NCI-H1436 treated with DMSO at 0.1 percent for 48 hours (cell line): ENCODE measurements at places on chromosomes 1 and 21.

GRCh38 chr1:19831441-19831840 lies 16.4 kb upstream of the RNF186 start:
- DNase-seq = no peak

- DNase-seq = no peak
These were observed 11.6 kb downstream of the UBE2J2 start for GRCh38 chr1:1262071-1262470.

DNA sequence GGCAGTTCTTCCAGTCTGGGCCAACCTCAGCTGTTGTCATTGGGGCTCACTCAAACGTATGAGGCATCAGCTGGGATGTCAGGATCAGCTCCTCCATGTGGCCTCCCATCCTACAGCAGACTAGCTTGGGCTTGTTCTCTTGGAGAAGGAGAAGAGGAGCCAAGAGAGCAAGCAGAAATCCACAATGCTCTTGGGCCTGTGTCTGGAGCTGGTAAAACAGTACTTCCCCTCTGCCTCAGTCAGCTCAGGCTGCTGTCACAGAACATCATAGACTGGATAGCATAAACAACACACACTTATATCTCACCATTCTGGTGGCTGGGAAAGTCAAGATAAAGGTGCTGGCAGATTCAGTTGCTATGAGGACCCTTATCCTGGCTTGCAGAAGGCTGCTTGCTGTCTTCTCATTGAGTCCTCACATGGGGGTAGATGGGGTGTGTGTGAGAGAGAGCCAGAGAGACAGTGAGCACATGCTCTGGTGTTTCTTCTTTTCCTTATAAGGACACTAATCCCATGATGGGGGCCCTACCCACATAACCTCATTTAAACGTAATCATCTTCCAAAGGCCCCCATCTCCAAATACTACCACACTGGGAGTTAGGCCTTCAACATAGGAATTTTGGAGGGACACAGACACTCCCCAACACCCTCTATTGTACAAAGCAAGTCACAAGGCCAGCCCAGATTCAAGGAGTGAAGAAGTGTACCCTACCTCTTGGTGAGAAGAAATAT lies 16.3 kb upstream of the DNAJC6 start:
- DNase-seq = no peak

DNA sequence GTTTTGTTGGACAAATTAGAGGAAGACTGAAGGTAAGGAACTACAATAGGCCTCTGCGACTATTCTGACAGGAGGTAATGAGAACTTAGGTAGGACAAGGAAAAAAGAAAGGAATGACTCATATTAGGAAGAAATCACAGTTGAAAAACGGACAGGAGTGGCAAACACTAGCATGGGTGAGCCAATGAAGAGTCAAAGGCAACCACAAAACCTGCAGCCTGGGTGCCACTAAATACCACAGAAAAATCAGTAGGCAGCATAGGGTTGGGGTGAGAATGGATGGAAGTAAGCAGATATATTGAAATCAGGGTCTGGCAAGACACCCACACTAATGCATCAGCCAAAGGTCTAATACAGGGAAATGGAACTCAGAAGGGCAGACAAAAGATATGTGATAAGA lies 10.0 kb downstream of the RBM34 start:
- DNase-seq = no peak

DNA sequence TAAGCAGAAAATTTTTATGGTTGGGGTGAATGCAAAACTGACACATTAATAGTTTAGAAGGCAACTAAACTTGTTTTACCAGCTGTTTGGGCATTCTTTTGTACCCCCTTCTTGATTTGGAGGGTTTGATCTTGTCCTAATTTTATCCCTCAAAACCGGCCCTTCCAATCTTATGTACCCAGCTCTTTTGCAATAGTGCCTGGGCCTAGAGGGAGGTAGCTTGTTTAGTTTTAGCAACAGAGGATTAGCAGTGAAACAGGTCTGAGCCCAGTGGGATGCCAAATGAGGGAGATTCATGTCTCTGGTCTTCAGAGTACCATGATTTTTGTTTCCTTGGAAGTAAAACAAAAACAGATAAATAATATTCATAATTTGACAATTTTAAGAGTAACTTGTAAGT lies 45.1 kb downstream of the CRP start:
- no peak for DNase-seq

DNA sequence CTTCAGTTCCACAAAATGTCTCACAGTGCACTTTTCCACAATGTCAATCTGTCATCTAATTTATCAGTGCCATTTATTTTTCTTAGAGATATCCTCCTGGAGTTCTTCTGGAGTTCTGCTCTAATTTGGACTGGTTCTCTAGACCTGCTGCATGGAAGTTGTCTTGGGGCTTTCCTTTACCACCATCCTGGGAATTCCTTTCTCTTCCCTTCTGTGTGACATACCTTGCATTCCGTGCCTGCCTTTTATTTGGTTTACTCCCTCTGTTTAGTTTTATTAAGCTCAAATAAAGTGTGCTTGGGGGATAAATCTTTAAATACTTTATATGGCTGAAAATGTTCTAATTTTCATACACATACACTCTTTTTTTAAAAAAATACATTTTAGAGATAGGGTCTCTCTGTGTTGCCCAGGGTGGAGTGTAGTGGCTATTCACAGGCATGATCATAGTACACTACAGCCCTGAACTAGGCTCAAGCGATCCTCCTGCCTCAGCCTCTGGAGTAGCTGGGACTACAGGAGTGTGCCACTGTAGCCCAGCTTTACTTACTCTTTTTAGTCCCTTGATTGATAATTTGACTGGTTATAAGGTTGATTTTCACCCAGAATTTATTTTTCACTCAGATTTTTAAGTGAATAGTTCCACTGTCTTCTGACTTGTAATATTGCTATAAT lies 14.4 kb downstream of the MTF2 start:
- no peak for DNase-seq

GRCh38 chr1:224819861-224820260 lies 109.6 kb upstream of the DNAH14 start:
- DNase-seq = no peak

GRCh38 chr1:38806090-38806489 lies 53.5 kb downstream of the RRAGC start:
- DNase-seq = no peak

DNA sequence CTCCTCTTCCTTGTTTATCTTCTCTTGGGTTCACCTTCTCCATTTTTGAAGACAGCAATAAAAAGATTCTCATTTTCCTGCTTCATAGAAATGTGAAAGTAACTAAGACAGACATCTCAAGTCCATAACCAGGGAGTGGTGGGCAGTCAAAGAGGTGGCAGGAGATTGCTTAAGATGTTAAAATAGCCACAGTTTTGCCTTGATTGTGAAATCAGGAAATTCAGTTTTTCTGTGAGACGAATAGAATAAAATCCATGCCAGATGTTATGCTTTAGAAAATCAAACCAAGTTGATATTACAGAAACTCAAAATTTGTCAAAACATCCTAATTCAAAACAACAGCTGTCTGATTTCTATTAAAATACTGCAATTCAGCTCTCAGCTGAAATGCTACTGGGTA lies 57.2 kb downstream of the TNN start:
- no peak for DNase-seq

DNA sequence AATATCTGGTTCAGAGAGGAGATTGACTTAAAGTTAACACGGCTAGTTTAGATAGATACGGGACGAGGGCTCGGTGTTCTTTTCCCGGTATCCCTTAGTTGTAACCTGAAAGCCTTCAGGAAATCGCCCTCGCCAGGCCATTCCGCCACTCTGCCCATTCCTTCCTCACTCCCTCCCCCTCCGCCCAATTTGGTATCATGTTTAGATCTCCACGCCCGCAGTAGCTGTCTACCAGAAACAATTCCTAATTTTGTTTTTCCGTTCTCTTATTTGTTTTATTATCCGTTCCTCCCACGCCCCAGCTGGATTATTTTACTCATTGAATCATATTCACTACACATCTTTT lies 685 bp upstream of the VAMP4 start:
- DNase-seq = no peak

DNA sequence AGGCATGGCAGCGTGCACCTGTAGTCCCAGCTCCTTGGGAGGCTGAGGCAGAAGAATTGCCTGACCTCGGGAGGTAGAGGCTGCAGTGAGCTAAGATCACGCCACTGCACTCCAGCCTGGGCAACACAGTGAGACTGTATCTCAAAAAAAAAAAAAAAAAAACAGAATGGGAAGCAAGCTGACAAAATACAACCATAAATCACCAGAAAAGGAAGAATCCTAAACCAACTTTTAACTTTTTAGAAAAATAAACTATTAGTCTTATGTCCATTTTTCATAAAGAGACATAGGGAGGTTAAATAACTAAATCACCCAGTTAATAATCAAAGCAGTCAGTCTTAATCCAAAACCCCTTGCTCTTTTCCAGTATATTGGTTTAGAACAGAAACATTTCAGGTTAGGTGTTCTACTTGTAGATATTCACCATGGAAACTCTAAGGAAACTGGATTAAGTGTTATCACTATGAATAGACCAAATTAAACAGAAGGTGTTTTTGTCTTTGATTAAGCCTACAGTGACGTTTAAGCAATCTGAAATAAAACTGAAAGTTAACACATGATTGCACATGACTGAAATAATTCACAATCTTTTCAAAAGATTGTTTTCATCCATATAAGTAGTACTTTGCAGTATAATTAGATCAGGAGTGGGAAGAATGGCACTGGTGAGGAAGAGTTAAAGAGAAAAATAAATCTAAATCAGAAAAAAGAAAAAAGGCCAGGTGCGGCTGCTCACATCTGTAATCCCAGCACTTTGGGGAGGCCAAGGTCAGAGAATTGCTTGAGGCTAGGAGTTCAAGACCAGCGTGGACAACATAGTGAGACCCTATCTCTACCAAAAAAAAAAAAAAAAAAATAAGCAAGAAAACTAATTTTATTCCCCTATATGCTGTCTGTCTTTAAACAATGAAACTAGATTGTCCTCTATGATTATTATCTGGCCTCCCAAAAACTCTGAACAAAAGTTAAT lies 9.6 kb downstream of the CDC42BPA start:
- DNase-seq = no peak

DNA sequence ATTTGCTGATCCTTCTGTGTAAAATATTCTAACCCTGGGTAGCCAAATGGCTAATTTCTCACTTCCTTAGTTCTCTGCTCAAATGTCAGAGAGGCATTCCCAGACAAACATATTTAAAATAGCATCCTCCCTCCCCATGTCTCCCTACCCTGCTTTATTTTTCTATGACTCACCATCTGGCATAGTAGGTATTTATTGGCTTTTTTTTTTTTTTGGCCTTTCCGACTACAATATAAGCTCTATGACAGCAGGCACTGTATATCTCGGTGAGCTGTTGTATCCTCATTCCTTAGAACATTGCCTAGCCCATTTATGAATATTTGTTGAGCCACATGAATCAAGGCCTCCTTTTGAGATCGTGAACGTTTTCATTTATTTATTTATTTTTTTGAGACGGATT lies 1.5 kb upstream of the NEK7 start:
- no peak for DNase-seq

DNA sequence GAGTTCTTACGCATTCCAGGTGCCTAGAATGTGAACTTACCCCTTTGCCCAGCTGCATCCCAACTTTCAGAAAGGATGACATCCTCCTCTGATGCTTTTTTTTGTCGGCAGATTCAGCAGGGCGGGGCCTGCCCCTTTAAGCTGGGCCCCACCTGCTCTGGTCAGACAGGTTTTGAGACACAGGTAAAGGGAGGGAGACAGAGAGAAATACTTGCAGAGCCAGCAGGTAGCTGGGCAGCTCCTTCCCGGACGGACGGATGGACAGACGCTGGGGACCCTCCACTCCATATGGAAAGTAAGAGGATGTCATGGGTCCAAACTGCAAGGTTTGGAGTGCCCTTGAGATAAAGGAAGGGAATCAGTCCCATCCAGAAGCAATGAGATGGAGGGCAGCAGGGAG lies at the start of gene TMEM79:
TMEM79 (plus strand) TSS at position 214 of the 400 bp plus-strand sequence. CDS start 902 bp downstream, outside the sequence.
- no peak for DNase-seq

DNA sequence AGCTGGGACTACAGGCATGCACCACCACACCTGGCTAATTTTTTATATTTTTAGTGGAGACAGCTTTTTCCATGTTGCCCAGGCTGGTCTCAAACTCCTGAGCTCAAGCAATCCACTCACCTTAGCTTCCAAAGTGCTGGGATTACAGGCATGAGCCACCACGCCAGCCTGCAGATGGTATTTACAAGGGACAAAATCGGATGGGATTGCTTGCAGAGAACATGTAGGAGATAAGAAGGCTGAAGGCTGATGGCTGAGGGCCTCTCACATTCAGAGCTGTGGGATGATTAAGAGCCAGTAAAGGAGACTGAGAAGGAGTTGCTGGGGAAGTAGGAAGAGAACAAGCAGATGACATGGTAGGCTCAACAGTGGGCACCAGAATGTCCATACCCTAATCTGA lies 24.0 kb upstream of the QSOX1 start:
- DNase-seq = no peak

DNA sequence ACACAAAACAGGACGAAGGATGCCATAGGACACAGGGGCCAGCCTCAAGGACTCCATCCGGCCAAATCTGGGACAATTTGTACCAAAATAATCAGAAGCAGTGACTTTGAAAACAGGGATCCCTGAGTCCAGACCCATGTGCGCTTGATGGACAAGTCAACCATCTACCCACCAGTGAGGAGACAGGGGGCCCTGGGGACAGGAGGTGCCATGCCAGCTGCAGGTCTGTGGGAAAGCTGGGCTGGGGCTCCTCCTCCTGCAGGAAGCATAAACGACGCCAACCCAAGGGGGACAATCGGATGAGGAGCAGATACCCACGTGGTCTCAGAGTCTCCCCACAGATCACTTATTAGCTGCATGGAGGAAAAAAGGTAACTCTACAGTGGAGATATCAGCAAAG lies 50.6 kb downstream of the NPHP4 start:
- DNase-seq = no peak

- no peak for DNase-seq
These were observed 162.6 kb upstream of the IRF2BP2 start for GRCh38 chr1:234772345-234773147.

DNA sequence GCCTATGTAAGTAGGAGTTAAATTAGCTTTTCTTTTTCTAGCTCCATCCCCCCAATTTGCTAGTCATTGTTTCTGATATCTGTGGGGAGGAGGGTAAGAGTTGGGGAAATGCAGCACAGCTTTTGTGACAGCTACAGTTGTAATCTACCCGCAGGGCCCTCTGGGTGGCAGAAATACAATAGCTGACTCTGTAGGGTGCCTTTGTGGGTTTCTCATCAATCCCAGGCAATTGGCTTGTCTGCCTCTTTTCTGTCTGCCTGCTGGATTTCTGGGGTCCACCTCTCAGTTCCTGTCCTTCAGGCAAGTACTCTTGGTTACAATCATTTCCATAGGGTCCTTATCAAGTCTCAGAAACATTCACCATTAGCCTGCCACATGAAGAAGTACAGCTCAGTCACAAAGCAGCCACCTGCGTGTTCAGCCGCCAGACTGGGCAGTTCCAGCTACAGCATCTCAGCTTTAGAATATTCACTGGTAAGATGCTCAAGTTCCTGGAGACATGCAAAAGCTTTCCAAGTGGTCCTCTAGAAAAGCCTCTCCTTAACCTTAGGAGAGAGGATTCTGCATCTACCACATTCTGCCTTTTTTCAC lies 19.2 kb upstream of the SLC44A5 start:
- no peak for DNase-seq

- no peak for DNase-seq
These were observed 19.1 kb downstream of the AGL start for GRCh38 chr1:99869304-99869703.
